ENCODE measurements at places on chromosomes 11 and 22.

DNA sequence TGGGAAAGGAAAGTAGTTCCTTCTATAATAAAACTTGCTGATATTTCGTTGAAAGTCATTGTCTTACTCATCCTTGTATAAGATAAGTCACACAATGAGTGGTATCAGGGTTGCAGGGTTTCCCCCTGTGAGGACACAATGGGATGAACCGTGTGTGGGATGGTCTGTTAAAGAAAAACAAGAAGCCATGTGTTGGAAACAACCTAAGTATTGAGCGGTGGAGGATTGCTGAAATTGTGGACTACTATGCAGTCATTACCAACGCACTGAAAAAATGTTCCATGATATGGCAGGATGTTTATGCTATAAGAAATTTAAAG, 28.6 kb downstream of the PTPRJ start:
- DNase-seq: peak; percentile 86

- DNase-seq: no peak
Measured at GRCh38 chr11:27081056-27081455, 40.4 kb downstream of the BBOX1 start.

GRCh38 chr22:23137905-23138561, 3.8 kb downstream of the RSPH14 start:
- peak; percentile 31 for DNase-seq

DNA sequence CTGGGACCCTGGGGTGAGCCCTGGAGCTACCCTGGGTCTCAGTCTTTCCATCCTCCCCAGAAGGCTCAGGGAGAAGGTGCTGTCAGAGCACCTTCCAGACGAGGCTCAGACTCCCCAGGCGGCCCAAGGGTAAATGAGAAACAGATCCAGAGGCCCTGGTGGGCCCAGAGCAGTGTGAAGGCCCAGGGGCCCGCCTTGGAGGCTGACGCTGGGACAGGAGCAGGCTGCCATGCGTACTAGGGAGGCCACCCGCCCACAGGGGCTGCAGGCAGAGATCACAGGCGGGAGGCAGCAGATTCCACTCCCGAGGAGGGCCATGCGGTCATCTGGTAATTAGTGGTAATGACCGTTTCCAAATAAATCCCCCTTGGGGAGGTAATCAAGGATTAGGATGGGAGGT, 5.2 kb downstream of the WNT11 start:
- DNase-seq: no peak

- peak; percentile 21 for DNase-seq
Measured at GRCh38 chr11:63443714-63444113, 47.3 kb downstream of the PLAAT5 start.

DNA sequence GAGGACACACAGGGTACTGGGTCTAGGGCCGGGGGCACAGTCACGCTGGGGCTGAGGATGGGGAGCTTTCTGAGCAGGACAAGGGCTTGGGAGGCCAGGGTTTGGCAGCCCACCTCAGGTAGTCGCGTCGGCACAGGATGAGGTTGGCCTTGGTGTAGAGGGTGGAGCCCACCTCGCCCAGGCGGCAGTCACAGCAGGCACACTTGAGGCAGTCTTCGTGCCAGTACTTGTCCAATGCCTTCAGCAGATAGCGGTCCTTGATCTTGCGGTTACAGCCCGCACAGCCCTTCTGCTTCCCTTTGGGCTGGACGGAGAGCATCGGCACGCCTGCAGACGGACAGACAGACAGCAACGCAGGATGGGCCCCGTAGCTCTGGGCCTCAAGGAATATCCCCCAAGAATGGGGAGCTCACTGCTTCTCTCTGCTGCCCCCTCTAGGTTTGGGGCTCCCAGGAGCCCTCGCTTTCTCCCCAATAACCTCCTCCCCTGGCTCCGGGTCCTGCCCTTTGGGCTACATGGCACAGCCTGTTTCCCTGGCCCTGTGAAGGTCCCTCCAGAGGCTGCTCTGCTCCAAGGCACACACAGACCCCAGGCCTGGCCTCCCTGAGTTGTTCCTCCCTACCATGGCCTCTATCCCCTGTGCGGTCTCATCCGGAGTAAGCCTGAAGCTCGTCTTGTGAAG, 33.4 kb downstream of the LMO1 start:
- no peak for DNase-seq

GRCh38 chr11:73070653-73071052, 71.5 kb downstream of the FCHSD2 start:
- no peak for DNase-seq

All from stimulated activated CD4-positive, alpha-beta T cell treated with anti-CD3 and anti-CD28 coated beads, Interleukin-4, amount 100 ng/mL, for 24 hours (primary cell).